Activated effector memory CD4-positive, alpha-beta T cell treated with anti-CD3 and anti-CD28 coated beads, Interleukin-2, amount 50 U/mL, for 16 hours (primary cell): ENCODE measurements at places on chromosomes 12 and 14.

DNA sequence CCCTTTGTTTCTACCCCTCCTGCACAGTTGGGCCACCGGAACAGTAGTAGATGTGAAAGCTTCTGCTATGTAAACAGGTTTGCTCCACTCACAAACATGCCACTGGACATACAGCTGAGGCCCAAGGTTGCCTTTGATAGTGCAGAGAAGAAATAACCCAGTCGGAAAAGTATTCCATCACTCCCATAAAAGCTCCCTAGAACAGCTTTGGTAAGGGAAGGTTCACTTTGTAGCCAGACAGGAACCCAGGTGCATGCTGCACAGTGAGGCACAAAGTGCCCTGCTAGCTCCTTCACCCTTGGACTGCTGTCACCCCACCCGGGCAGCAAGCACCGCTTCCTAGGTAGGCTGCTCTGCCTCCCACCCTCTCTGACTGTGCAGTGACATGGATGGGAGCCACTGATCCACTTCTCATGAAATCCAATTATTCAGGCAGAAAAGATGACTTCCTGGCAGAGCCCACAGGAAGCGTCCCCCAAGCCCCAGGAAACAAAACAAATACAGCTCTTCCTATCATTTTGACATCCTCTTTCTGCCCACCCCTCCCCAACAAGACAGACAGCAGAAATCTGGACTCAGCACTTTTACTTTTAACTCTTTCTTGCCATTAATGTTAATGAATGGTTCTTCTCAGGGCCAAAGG lies 100.2 kb downstream of the SRGAP1 start:
- DNase-seq, result no peak

GRCh38 chr12:49562831-49563230 lies 5.1 kb downstream of the MCRS1 start:
- no peak for DNase-seq

GRCh38 chr14:54535646-54536045 lies 25.9 kb downstream of the CGRRF1 start:
- no peak for DNase-seq

- no peak for DNase-seq
Observed at GRCh38 chr14:65387628-65388027, 24.9 kb upstream of the FUT8 start.

GRCh38 chr14:105499256-105500035 lies 8.4 kb downstream of the TEDC1 start:
- DNase-seq, result no peak

DNA sequence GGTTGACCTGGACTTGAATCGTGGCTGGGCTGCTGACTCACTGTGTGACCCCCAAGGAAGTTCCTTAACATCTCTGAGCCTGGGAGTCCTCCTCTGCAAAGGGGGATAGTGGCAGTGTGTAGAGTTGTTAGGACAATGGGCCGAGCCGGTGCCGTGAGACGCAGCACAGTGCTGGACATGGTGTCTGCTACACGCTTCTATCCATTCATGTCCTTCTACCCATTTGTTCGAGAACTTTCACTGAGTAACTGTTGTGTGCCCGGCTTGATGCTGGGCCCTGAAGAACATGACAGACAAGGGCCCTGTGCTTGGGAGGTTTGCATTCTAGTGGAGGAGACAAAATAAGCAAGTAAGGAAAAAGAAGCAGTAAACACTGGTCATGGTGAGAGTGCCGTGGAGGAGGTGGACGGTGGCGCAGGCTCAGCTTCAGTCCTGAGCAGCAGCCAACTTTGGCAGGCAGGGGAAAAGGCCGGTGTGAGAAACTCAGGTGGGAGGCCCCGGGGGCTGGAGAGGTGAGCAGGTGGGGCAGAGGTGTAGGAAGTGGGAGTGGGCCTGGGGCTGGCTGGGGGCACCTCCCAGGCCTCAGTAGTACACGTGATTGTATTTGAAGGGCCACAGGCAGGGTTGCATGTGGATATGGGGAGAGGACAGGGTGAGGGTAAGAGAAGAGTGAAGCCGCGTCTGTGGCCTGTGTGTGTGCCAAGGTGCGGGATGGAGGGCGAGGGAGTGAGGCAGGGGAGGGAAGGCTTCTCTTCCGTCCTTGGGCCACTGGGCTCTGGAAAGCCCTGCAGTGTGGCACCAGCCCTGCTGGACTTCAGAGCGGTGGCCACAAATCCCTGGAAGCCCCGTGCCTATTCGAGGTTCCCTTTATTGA lies 13.8 kb downstream of the VASH1 start:
- DNase-seq, result peak; percentile 56

DNA sequence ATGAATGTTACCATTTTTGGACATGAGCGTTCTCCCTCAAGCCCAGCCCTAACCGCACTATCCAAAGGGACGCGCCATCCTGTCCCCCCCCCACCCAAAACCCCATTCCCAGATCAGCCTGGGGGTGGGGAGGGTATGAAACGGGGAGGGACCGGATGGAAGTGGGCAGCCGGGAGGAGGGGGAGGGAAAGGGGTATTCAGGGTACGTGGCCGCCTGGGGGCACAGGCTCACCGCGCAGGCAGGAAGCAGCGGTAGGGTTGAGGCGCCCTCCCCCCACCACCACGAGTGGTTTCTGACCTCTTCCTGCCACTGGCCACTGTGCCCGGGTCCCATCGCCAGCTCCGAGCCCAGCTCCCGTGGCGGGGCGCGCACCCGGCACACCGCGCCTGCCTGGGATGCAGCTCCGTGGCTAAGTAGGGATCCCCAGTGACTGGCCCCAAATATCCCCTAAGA lies 1.4 kb downstream of the ACTN1 start:
- DNase-seq, result peak; percentile 72
